Esophagus squamous epithelium (tissue), 5 donors: ENCODE measurements at places on chromosomes 12 and 14.

DNA sequence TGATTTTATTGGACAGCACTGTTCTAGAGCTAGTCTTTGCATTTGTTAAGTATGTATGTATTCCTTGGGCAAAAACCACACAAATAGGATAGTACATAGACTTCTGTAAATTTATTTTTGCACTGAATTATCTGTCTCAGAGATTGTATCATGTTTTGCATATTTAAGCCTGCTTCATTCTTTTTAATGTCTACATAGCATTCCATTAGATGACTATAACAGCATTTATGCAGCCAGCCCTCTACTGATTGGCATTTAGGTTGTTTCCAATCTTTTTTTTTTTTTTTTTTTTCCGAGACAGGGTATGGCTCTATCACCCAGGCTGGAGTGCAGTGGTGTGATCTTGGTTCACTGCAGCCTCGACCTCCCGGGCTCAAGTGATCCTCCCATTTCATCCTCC, 34.5 kb downstream of the SYNDIG1L start:
- no peak for DNase-seq

DNA sequence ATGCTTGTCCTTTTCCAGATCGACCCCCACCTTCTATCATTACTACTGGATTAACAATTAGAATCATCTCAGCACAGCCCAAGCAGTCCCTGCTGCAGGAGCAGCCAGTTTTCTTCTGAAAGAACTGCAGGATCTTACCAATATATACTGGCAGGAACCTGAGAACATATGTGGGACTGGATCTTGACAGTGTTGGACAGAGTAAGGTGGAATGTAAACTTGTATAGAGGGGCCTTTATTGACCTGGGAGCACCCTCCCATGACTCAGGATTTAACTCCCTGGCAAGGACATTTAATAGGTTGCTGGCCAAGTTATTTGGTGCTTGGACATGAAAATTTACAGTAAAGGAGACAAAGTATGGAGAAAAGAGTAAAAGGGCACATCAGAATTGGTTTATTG, 66.2 kb upstream of the TMX1 start:
- DNase-seq, result no peak

GRCh38 chr14:55518391-55518790, 61.6 kb upstream of the KTN1 start:
- no peak for DNase-seq

- no peak for DNase-seq
Measured at GRCh38 chr12:115541891-115542421, 735.5 kb downstream of the MED13L start.

- DNase-seq, result no peak
Measured at GRCh38 chr12:21823581-21823980, 49.1 kb upstream of the KCNJ8 start.

DNA sequence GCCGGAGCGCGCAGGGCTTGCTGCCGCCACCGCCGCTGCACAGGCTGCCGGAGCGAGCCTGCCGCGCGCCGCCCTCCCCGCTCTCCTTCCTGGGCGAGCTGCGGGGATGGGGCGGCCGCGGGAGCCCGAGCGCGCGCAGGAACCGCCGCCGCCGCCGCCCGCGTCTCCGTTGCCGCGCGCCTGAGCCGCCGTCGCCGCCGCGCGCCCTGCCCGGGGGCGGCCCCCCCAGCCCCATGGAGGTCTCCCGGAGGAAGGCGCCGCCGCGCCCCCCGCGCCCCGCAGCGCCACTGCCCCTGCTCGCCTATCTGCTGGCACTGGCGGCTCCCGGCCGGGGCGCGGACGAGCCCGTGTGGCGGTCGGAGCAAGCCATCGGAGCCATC, 352 bp downstream of the PLXNC1 start:
- no peak for DNase-seq
